ENCODE measurements at places on chromosomes 3 and 15. TPM values are rescaled to one million over a fixed set of nuclear protein-coding genes. Genes with fewer than 3 reads are reported as not detected.
A peak's percentile ranks its signal among the peaks of the same experiment; 100 is the strongest.

Gene SCAMP5
- total RNA-seq, result 23.5 TPM

DNA sequence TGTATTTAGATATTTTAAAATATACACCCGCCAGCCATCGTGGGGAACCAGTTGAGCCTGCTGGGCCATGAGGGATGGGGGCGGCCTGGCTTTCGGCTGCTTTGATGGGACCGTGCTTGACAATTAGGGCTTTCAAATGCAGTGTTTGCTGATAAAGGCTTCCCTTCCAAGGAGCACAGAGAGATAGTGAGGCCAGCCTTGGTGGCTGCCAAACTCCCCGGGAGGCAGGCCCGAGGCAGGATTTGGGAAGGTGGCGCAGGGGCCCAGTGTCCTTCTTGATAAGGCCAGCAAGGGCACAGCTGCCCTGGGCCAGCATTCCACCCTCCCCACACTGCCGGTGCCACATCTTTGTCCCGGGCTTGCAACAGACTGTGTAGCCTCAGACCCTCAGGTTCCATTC, 75.6 kb downstream of the LINGO1 start:
- no peak for DNase-seq

Gene CLDN16
- total RNA-seq, result 0.11 TPM

Gene ITIH1
- not detected for total RNA-seq

Gene RARRES1
- total RNA-seq, result 51.9 TPM

DNA sequence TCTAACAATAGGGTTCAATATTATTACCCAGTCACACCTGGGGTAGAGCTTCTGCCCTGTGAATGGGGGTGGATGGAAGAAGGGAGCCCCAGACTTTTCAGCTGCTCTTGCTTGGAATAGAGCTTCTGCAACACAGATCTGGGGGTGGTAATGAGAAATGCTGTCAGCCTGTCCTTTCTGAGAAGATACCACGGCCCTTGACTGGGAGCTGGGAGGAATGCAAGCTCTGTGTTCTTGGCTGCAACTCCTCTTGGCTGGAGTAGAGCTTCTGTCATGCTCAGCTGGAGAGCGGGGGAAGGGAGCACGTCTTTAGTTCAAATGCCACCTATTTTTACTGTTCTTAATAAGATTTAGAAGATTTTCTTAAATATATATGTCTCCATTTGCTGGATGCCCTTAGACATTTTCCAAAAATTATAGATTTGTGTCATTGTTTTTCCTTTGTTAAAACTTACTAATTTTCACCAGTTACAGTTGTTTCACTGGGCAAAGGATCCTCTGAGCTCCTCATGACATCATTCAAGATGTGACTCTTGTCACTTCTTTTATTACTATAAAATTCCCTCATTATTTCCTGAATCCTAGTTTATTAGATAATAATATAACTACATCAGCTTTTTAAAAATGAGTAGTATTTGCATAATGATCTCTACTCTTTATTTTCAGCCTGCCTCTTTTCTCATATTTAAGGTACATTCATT, 180.0 kb upstream of the TGFBR2 start:
- DNase-seq, result no peak

DNA sequence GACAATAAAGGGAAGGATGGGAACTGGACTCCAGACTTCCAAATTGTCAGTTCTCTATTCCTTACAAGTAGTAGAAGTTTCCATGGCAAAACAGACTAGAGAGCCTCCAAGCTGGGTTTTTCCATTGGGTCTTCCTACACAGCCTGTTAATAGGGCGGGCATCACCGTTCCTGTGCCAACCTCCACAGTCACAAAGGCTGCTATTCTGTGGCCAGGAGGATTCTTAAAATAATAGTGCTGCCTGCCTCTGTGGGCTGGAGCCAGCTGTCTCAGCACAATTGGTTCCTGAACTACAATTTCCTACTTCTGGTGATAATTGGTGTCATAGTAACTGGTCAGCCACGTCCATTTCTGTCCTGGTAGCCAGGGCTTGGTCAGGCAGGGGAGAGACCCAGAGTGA, 38.6 kb downstream of the LYZL4 start:
- no peak for DNase-seq

- DNase-seq, result no peak
Observed at GRCh38 chr15:96693990-96694517, 363.6 kb downstream of the NR2F2 start.

DNA sequence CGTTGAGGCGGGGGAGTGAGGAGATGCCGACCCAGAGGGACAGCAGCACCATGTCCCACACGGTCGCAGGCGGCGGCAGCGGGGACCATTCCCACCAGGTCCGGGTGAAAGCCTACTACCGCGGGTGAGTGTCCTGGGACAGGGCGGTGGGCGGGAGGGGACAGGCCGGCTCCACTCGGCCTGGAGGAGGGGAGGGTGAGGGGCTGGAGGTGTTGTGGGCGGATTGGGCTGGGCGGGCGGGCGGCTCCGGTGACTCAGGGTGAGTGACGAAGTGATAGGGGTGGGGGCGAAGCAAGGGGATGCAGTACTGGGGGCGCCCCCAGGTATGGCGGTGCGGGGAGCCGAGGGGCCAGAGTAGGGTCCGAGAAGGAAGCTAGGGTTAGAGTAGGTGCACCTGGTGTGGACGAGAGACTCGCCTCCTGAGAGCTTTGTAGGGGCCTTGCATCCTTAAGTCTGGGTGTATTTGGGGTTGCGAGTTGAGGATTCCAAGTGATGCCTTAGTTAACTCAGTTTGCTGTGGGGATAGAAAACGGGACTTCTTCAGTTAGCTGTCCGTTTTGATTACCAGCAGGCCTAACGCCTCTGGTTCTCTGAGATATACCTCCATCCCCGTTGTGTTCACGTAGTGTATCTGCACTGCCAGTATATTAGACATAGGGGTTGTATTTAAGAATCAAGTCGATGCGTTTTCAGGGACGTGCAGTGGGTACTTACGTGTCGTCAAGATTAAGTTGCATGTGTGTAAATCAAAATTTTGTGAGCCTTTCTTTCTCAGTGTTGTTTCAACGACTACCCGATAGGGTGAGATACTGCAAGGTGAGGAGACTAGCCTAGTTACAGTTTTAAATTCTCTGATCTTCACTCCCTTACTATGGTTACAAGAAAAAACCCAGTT, 670 bp downstream of the PRKCI start:
- peak; percentile 41 for DNase-seq

- no peak for DNase-seq
Observed at GRCh38 chr15:31346367-31347066, 19.9 kb downstream of the KLF13 start.

Gene BOC
- total RNA-seq, result 85.3 TPM

GRCh38 chr3:30578479-30578878, 27.9 kb upstream of the TGFBR2 start:
- no peak for DNase-seq

Gene GPR62
- 0.36 TPM for total RNA-seq

- no peak for DNase-seq
Observed at GRCh38 chr3:120368172-120368571, 19.0 kb upstream of the LRRC58 start.

- no peak for DNase-seq
Observed at GRCh38 chr3:130900959-130901358, 7.1 kb downstream of the ATP2C1 start.

Gene SLC9C1
- 0.69 TPM for total RNA-seq

DNA sequence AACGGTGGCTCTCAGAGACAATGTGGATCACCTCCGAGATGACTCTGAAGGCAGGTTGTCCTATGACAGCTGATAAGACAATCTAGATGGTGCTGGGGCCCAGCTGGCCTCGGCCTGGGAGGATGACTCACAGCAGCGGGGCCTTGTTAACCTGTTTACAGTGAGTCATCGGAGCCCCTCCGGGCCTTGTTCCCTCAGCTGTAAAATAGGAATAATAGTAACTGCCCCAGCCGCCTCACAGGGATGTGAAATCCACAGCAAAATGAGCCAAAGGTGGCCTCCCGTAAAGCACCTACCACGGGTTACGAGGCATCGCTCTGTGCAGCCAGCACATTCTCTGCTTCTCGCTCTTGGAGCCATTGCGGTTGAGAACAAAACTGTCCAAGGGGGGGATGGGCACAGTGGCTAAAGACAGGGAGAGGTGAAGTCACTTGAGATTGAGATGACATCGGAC, 88.6 kb upstream of the RASGRF1 start:
- DNase-seq, result no peak

Gene WDR72
- total RNA-seq, result 0.45 TPM

Gene SPTBN5
- 2.7 TPM for total RNA-seq

Gene GOLGA6D
- 0.18 TPM for total RNA-seq

DNA sequence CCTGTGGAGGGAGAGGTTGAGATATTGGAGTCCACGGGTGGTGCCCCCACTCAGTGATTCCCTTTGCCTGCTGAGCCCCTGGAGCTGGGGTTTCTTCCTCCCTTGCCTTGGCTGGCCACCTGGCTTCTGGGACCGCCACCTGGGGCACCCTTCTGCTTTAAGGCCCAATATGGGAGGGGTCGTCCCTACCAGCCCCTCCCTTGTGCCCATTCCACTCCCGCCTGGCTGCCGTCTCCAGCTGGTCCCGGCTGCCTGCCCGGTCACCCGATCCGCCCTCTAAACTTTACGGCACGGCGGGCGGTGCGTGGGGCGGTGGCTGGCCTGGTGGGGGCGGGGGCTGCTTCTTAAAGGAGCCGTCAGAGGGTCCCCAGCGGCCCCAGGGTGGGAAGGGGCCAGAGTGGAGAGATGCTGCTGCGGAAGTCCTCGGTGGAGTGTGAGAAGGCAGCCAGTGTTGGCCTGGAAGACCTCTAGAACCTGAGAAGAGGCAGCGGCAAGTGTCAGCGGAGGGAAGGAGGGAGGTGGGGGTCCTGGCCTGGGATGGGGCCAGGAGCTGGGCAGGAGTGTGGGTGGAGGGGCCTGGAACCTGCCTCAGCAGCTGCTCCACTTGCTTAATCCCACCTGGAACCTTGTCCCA, 1.6 kb upstream of the SEMA3B start:
- no peak for DNase-seq

DNA sequence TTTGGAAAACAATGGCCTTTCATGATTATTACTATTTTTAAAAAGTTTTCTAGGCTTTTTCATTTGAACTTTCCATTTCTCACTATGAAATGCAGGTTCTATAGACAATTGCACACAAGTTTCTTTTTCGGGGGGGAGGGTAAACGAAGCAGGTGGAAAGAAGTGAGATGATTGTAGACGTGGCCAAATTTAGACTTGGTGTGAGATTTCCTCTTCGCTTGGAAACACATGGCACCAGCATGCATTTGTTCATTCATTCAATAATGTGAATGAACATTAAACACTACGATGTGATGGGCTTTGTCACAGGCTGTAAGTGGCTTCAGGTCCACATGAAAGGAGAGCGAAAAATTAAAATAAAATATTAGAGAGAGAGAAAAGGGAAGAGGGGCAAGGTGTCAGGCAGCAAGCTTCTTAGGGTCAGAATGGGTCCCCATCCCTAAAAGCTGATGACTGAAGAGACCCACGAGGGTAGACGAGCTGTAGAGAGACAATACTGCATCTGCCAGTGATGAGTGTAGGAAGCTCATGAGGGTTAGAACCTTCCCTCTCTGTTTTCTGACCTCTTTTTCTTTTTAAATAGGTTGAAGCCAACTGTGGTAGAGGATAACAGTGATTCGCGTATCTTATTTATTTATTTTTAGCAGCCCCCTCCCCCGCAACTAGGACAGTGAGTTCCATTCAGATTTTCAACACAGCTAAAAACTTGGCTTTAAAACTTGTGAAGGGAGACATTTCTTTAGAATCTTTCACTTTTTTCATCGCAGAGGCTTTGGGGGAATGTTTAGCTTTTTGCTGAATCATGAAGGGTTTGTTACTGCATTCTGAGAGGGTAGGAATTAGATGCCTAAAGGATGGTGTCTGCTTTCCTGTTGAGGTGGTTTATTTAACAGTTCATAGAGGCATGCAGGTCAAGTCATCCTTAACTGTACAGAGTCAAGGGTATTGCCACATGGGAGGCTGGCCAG, 36.2 kb downstream of the GAP43 start:
- DNase-seq, result no peak

GRCh38 chr3:71372241-71372768, 211.2 kb downstream of the FOXP1 start:
- DNase-seq, result no peak

Gene DUOXA2
- total RNA-seq, result not detected

DNA sequence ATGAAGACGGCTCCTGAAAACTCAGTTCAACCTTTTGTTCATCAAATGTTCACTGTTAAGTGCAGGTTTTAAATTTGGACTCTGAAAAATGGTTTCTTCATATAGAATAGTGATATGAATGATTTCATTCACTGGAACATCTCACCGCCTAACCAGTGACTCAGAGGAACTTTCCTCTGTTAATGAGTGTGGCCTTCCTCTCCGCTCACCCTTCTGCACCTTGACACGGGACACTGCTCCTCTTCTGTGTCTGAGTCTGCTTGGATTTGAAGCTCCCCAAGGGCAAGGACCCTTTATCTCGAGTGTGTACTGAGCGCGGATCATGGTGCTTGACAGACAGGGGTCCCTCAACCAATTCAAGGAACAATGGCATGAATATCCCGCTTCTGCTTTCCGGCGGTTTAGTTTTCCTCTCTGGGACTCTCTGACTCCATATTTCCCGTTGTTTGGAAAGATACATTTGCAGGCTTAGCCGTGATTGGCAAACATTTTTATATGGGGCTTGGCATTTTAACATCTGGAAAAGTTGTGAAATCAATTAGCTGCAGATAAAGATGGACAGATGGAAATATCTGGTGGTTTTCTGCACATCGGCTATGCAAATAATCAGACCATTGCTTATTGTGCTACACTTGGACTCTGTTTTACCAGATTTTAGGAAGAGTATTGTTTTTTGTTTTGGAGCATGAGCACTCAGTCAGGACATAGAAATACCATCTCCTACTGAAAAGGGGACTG, 20.9 kb downstream of the KBTBD8 start:
- no peak for DNase-seq

DNA sequence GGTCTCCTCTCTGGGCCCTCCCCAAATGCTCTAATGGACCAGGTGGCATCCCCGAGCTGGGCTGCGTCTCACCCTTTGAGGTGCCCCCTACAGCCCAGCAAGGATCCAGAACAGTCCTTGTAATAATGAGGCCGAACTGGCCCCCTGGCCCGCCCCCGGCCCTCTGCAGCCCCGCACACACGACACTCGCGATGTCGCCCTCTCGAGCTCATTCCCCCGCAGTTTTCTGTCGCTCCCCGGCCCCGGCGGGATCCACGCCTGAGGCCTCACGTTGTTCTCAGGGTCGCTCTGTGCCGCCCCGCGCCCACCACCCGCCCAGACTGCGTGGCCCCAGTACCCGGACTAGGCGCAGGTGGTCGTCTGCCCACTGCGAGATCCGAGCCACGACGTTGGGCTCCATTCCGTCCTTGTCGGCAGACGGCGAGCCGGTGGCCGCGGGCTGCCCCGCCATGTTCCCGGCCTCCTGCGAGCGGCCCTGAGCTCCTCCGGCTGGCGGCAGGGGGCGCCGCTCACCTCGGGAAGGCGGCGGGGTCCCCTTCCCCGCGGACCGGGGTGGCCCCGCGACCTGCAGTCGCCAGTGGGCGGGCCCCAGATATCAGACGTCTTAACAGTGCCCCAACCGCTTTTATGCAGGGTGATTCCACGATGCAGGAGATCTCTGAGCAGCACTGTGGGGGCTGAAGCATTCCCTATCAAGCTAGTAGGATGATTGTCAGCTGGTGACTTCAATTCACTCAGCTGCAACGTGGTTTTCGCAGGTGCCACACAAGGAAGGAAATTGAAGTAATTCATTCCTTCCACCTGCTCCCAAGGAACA, at the start of gene C3orf33:
C3orf33 (minus strand) TSS at position 477 of the 817 bp plus-strand sequence; CDS start at position 451, 26 bp downstream.
- DNase-seq, result peak; percentile 55

Gene ZNF80
- not detected for total RNA-seq

Measured in mesothelial cell of epicardium (in vitro differentiated cells).